CD4-positive, alpha-beta T cell treated with Interleukin-12 subunit alpha and Interleukin-12 subunit beta, for 1 hour (primary cell): ENCODE measurements at places on chromosomes 6 and 20.

- no peak for DNase-seq
Measured at GRCh38 chr6:104118274-104118673, 741.4 kb downstream of the HACE1 start.

DNA sequence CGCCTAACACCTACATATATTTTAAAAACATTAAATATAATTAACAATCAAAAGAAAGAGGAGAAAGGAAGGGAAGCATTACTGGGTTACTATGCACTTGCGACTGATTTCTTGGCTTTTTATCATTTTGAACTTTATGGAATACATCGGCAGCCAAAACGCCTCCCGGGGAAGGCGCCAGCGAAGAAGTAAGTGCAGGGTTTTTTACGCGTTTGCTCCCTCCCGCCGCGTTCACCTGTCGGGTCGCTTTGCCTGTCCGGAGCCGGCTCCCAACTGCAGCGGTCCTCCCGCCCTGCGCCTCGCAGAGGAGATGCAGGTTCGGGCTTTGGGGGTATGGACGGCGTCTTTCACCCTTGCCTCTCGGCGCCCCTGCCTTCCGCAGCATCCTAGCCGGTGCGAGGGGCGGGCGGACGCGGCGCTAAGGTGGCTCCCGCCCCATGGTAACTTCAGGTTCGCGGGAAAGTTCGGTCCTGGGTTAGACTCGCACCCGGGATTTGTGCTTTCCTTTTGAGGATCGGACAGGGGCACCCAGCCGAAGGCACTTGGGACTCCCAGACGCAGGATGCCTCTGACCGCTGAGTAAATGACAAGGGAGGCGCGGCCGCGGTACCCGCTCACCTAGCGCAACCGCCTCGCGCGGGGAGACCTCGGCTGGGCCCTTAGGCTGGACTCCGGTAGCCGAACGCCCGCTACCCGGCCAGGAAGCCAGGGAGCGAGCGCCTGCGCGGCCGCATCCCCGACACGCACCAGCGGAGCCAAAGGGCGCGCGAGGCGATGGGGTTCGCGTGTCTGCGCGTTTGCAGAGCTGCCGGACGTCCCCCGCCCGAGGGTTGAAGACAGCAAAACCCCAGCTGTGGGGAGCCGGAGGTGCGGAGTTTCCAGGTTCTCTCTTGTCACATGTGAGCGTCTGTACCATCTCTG, 891 bp downstream of the RSPO3 start:
- DNase-seq: no peak

- DNase-seq: no peak
Measured at GRCh38 chr6:164010441-164011103, 596.1 kb downstream of the QKI start.

GRCh38 chr20:50014570-50015562, 32.1 kb downstream of the SNAI1 start:
- no peak for DNase-seq

DNA sequence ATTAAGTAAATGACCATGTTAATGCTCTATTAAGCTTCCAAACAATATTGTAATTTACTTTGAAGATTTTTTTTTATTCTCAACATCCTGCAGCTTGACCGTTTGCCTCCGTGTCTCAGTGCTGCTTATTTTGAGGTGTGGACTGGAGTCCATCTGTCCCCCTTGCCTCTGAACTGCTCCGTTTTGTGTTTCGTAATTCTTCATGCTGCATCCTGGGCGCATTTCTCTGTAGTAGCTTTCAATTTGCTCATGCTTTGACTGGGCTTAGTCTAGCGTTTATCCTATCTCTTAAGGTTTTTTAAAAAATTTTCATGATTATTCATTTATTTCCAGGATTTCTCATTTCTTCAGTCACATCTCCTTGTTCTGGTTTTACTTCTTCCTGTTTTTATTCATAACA, 37.8 kb downstream of the PTPN1 start:
- no peak for DNase-seq

DNA sequence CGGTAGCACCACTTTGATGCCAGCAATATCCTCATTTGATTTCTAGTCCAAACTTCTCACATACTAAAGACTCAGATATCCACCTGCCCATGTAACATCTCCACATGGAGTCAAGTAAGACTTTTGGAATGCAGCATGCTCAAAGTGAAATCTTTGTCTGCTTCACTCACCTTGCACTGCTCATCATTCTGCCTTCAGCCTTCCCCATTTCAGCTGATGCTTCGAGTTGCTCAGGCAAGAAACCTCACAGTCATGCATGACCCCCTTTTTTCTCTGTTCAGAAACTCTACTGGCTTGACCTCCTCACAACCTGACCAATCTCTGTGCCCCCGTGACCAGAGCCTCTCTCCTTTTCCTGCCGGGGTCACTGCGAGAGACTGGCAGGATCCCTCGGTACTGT, 41.0 kb upstream of the KIF25 start:
- DNase-seq: no peak

- DNase-seq: peak; percentile 83
Measured at GRCh38 chr6:53065266-53066076, at the start of gene FBXO9. Gene FBXO9, plus strand, starts transcription at chr6:53065404. Its CDS starts 386 bp downstream, at chr6:53065790.

DNA sequence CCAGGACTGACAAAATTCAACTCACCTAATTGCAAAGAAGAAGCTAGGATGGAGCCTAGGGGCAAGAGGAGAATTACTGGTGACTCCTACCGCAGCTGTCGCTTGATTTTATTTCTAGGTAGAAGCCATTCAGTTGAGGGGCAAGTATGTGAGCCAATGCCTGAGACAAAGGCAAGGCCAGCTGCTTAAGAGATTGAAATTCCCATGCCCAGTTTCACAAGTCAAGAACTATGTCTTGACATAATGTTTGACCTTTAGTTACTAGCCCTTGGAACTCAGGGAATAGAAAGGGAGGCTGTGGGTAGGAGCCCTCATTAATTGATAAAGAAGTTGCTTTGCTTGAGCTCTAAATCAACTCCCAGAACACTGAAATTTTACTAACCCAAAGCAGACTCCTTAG, 54.0 kb downstream of the GPR63 start:
- no peak for DNase-seq

DNA sequence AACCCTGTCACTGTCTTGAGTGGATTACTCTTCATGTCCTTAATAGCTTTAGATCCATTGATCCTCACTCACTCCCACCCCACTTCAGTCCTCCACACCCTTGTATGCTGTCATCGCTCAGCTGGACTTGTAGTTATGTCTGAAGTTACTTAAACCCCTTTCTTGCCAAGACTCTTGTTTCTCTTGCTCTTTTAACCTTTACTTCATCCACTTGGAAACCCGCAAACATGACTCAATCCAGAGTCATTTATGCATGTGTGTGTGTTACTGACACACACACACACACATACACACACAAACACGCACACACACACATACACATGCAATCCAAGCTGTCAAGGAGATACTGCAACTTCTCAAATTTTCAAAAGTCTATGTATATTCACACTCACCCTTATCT, 341.8 kb downstream of the SYNE1 start:
- DNase-seq: no peak

DNA sequence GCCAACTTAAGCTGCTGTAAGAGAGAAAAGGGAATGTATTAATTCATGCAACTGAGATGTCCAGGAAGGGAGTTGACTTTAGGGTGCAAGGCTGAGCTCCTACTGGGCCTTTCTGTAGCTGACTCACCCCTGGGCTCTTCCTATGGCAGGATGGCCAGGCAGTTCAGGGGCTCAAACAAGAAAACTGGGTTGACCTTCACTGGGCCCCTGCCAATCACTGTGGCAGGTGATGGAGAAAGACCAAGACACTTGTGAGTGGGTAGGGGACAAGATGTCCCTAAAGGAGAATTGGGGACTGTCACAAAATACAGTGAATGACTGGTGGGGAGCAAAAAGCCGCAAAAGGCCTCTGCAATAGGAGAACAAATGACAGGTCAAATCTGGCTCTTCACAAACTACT, 21.5 kb upstream of the RALGAPA2 start:
- DNase-seq: no peak

DNA sequence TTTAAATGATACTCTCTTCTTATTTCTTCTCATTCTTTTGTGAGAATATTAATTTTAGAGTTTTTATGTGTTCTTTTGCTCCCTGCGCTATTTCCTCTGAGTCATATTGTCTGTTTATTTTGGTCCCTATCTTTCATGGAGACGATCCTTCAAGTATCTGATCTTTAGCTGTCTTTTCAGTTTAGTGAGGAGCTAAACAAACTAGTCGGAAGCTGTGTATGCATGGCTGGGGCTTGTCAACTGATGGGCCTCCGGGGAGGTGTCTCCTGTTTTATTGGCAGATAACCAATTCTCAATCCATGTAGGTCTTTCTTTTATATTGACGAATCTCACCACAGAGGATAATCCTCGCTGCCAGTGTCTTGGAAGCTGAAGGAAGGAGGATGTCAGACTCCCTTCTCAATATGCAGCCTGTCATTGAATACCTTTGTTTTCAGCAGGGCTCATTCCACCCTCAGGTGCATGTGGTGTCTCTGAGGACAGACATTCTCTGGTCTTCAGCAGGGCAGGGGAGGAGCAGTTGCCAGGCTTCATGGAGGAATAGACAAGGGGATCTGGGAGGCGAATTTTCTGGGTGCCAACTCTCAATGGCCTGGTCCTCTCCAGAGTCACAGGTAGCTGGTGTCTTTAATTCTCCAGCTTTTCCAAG, 64.9 kb downstream of the RNF182 start:
- no peak for DNase-seq

- DNase-seq: no peak
Measured at GRCh38 chr6:140204154-140204553, 829.7 kb upstream of the CITED2 start.

DNA sequence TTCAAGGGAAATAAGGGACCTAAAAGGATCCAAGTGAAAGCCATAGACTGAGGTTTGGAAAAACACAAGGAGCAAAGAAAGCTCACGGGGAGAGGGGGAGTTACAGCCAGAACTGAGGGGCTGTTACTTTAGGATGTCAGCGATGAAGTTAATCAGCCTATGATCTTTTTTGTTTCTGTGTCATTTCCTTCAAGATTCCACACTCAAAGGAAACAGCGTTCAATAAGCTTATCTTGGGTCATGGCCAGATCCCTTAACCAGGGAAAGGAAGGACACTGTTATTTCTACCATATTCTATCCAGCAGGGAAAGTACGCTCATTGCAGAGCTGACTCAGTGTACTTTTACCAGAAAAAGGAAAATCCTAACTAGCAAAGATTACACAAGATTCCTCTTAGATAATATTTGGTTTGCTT, 132.8 kb downstream of the PFDN4 start:
- DNase-seq: no peak

DNA sequence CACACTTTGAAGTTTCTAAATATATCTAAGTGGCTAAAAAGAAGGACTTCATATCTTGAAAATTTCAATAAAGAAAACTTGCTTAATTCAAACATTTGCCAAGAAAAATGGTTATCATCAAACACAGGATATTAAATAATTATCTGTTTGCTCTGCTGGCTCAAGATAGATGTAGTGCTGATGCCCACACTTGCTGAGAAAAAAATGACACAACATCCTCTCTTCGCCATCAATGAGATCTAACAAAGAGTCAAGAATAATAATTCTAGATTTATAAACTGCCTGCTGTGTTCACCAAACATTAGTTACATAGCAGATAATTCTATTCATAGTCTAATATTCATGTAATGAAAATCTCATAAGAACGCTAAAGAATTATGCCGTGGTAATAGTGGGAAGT, 93.6 kb downstream of the EPHA7 start:
- no peak for DNase-seq

DNA sequence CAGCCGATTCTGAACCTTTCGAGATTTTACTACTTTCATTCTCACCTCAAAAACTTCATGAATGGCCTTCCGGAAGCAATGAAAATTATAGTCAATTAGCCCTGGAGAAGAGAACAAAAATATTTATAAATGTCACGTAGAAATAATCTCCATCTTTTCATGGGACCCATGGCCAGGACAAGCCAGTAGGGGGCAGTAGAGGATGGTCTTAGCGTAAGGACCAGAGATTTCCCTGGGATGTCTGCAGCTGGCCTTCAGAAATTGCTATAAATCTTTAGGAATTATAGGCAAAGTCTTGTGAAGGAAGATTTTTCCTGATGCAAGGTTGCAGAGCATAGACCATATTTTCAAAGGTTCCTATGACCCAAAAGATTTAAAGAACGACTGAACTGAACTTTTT, 15.6 kb upstream of the UBE2J1 start:
- peak; percentile 65 for DNase-seq

GRCh38 chr20:10469599-10469998, 34.5 kb downstream of the SLX4IP start:
- peak; percentile 52 for DNase-seq

- DNase-seq: peak; percentile 42
Measured at GRCh38 chr20:47493175-47493962, 8.3 kb upstream of the NCOA3 start.

DNA sequence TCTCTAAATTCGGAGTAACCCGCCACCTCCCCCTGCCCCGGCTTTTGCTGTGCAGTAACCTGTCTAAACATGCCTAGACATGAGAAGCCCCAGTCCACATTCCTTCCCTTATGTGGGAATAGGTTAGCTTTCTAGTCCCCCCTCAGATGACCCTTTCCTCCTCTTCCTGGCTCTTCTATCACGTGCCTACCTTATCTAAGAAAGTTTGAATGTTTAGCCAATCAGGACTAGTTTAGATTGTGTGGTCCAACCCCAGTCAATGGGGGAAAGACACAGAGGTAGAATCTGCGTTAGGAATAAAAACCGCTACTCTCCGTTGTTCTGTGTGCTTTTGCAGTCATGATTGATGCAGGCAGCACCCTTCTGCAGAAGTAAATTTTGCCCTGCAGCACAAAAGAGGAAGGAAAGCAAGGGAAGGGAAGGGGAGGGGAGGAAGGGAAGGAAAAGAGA, 69.0 kb upstream of the CD93 start:
- no peak for DNase-seq

DNA sequence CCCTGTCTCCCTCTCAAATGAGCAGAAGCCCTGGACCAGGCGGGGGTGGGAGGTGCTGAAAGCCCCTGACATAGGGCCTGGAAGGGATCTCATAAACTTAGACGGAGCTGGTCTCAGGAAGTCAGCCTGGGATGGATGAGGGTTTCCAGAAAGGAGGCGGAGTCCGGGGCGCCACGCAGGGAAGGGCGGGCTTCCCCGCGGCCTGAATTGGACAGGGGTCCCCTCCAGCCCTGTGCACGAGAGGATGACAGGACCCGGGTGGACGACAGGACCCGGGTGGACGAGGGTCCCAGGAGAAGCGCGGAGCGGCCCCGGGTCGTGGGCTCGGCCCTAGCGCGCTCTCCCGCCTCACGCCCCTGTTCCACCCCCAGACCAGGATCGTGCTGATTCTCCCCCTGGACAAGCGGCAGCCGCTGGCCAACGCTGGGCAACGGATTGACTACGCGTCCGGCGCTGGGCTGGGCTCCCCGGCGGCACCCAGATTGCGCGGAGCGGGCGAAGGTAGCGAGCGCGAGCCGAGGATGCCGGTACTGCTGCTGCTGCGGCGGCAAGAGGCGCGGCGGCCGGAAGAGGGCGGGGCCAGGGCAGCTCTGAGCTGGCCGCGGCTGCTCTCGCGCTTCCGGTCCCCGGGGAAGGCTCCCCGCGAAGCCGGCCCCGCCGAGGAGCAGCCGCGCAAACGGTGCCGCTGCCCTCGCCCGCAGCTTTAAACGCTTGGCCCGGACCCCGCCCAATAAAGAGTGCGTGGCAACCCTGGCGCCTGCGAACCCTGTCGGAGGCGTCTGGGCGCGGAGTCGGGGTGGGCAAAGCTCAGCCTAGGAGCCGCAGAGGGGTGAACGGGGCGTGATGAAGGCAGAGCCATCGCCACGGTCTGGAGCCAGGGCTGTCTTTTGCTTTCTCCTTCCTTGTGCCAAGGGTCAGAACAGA, 1.3 kb downstream of the C20orf144 start:
- peak; percentile 86 for DNase-seq

- DNase-seq: no peak
Measured at GRCh38 chr6:26296857-26297648, 67.9 kb upstream of the BTN3A2 start.
